ENCODE measurements at places on chromosomes 3 and 15.

DNA sequence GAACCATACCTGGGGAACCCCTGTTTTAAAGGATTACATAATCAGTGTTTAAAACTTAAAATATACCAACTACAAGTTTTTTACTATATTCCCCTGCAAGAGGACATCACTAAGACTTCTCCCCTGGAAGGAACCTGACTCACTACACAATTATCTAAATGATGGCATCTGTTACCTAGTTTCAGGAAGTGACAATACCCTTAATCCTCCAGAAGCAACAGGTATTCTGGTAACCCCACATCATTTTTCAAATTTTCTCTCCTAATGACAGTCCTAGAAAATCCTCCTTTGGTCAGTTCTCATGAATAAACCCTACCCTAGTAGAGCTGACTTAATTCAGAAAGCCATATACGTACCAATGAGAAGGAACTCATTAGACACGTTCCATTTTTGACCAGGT is 78.4 kb downstream of the RFX7 start:
- no peak for DNase-seq

DNA sequence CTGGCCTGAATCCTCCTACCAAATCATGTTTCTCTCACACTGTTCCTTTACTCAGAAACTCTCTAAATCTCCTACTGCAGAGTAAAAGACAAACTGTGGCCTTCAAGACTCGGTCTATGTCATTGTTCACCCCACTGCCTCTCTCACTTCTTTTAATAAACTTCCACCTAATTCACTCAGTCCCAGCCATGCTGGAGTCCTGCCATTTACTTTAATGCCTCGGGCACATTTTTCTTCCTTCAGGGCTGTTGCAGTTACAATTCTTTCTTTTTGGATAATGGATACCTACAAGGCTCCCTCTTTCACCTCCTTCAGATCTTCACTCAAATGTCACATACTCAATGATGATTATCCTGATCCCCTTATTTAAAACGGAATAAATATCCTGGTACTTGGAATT is 955.6 kb downstream of the ROBO1 start:
- no peak for DNase-seq

GRCh38 chr3:4732925-4733324 is 239.8 kb downstream of the ITPR1 start:
- no peak for DNase-seq

DNA sequence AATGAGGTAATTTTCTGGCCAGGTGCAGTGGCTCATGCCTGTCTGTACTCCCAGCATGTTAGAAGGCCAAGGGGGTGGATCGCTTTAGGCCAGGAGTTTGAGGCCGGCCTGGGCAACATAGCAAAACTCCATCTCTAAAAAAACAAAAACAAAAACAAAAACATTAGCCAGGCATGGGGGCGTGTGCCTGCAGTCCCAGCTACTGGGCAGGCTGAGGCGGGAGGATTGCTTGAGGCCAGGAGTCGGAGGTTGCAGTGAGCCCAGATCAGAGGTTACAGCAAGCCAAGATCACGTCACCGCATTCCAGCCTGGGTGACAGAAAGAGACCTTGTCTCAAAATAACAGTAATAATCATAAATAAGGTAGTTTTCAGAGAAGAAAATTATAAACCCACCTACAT is 55.7 kb downstream of the LDHAL6B start:
- DNase-seq = no peak

- no peak for DNase-seq
These were observed 99.9 kb downstream of the LINGO1 start for GRCh38 chr15:77532846-77533245.
